ENCODE measurements at places on chromosomes 12 and 14. TPM values are rescaled to one million over a fixed set of nuclear protein-coding genes. Genes with fewer than 3 reads are reported as not detected.

USP44 gene
- 0.59 TPM for total RNA-seq

ZC2HC1C gene
- 1.4 TPM for total RNA-seq

CELA1 gene
- total RNA-seq = not detected

SALL2 gene
- total RNA-seq = 0.31 TPM

PMCH gene
- total RNA-seq = not detected

- no peak overlapping the region for H3K4me3 ChIP-seq
- H3K4me1 ChIP-seq = no peaks in the 10 kb centered on the region
- peaks cover 20% of the 10 kb centered on the region for H3K36me3 ChIP-seq
- no peak for DNase-seq
Measured at GRCh38 chr12:69309461-69309860, 38.7 kb upstream of the LYZ start.

GRCh38 chr12:104060791-104061190 is 3.5 kb upstream of the HCFC2 start:
- peaks cover 11% of the 10 kb centered on the region for H3K27me3 ChIP-seq
- H3K4me1 ChIP-seq = peaks cover 8% of the 10 kb centered on the region
- H3K4me3 ChIP-seq = no peak overlapping the region
- no peak overlapping the region for H3K27ac ChIP-seq

- H3K4me1 ChIP-seq = no peaks in the 10 kb centered on the region
- H3K27me3 ChIP-seq = peaks cover 8% of the 10 kb centered on the region
- DNase-seq = no peak
- H3K36me3 ChIP-seq = no peaks in the 10 kb centered on the region
- no peak overlapping the region for H3K27ac ChIP-seq
Measured at GRCh38 chr12:4422985-4423384, 22.6 kb downstream of the FGF6 start.

- H3K4me1 ChIP-seq = peaks cover 23% of the 10 kb centered on the region
- DNase-seq = no peak
- no peaks in the 10 kb centered on the region for H3K27me3 ChIP-seq
- H3K36me3 ChIP-seq = no peaks in the 10 kb centered on the region
- no peak overlapping the region for H3K4me3 ChIP-seq
Measured at GRCh38 chr12:13095266-13095995, 8.0 kb downstream of the GSG1 start.

GRCh38 chr12:104411826-104412641 is 44.7 kb upstream of the CHST11 start:
- H3K4me3 ChIP-seq = no peak overlapping the region
- peaks cover 13% of the 10 kb centered on the region for H3K4me1 ChIP-seq
- no peak overlapping the region for H3K27ac ChIP-seq
- DNase-seq = no peak
- H3K27me3 ChIP-seq = peaks cover 10% of the 10 kb centered on the region

GRCh38 chr12:64707926-64708325 is 51.3 kb downstream of the GNS start:
- H3K27ac ChIP-seq = no peak overlapping the region
- peaks cover 2% of the 10 kb centered on the region for H3K4me1 ChIP-seq
- H3K27me3 ChIP-seq = no peaks in the 10 kb centered on the region
- no peaks in the 10 kb centered on the region for H3K36me3 ChIP-seq
- DNase-seq = no peak

DNA sequence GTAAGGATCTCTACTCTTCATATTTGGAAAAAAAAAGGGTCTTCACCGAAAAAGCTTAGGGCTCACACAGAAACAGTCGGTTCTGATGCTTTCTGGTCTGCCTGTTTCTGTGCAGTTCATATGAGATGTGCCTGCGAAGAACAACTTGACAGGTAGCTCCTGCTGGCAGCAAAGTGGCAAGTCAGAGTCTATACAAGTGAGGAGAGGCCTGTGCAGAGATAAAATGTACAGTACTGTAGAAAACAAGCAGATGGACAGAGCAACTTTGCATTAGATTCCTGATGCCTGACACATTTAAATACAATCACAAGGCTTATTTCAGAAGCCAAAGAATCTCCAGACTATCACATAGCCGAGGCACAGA is 936.0 kb downstream of the DIO2 start:
- peaks cover 13% of the 10 kb centered on the region for H3K27me3 ChIP-seq
- peaks cover 4% of the 10 kb centered on the region for H3K36me3 ChIP-seq
- no peak overlapping the region for H3K4me3 ChIP-seq
- H3K27ac ChIP-seq = no peak overlapping the region
- no peak for DNase-seq

DNA sequence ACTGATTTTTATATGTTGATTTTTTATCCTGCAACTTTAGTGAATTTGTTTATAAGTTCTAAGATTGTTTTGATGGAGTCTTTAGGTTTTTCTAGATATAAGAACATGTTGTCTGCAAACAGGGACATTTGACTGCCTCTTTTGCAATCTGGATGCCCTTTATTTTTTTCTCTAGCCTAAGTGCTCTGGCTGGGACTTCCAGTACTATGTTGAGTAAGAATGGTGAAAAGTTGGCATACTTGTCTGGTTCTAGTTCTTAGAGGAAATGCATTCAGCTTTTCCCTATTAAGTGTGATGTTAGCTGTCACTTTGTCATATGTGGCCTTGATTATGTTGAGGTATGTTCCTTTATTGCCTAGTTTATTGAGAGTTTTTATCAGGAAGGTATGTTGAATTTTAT is 68.1 kb downstream of the ERC1 start:
- H3K27ac ChIP-seq = no peak overlapping the region
- no peak for DNase-seq
- H3K27me3 ChIP-seq = no peaks in the 10 kb centered on the region
- H3K4me1 ChIP-seq = peaks cover 23% of the 10 kb centered on the region
- peaks cover 35% of the 10 kb centered on the region for H3K36me3 ChIP-seq
- H3K4me3 ChIP-seq = no peak overlapping the region

DNA sequence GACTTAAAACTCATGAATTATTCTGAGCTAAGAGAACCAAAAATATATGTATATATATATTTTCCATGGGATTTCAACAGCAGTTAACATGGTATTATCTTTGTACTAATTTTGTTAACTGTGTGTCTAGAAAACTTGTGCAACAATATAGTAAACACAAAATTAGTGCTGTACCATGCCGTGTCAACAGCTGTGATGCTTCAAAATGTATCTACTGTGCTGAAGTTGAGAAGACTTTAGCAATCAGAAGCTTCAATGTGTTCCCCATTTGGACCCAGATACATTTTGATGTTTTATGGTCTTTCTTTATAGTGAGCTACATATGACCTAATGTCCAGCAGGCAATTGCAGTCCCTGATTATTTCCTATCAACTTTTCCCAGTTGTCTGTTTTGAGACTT is 405.7 kb downstream of the DIO2 start:
- no peak overlapping the region for H3K27ac ChIP-seq
- no peak for DNase-seq
- no peaks in the 10 kb centered on the region for H3K27me3 ChIP-seq
- H3K4me3 ChIP-seq = no peak overlapping the region
- no peaks in the 10 kb centered on the region for H3K36me3 ChIP-seq

GRCh38 chr14:98564006-98564405 is 708.0 kb downstream of the BCL11B start:
- DNase-seq = no peak
- H3K36me3 ChIP-seq = no peaks in the 10 kb centered on the region
- H3K27ac ChIP-seq = no peak overlapping the region
- H3K27me3 ChIP-seq = peaks cover 29% of the 10 kb centered on the region
- H3K4me1 ChIP-seq = no peaks in the 10 kb centered on the region

DNA sequence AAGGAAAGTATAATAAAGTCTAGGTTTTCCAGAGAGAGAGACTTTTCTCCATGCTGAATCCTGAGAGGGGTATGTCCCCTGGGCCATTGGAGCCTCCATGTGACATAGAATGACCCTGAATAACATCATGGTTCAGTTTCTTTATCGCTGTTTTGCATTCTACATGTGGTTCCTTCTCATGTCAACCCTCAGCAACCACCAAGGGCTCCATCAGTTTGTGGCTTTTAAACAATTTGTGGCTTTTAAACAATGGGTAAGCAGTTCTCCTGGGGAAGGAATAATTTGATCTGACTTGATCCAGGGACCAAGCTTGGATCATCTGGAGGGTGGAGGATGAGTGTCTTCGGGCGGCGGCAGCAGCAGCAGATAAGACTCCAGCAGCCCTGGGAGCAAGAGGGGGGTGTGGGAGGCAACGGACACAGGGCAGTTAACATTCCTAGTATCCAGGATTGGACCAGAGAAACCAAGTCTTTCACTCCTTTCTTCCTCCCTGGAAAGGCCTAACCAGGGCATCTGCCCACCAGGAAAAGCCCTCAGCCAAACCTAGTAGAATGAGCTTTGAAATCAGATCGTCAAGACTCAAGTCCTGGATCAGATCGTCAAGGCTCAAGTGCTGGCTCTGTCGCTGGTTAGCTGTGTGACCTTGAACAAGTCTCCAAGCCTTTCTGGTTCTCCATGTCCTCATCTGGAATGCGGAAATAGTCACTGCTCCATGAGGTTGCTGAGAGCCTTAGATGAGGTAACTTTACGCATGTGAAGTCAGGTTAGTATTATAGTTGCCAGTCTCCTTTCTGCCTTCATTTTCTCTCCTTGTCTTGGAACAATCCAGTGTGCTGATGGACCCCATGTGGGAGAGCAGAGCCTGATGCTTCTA is 27.8 kb upstream of the FAM222A start:
- no peak for DNase-seq
- H3K4me3 ChIP-seq = no peak overlapping the region
- H3K27ac ChIP-seq = no peak overlapping the region
- no peaks in the 10 kb centered on the region for H3K36me3 ChIP-seq
- no peaks in the 10 kb centered on the region for H3K4me1 ChIP-seq

GRCh38 chr12:11067514-11067913 is 5.4 kb upstream of the TAS2R46 start:
- H3K4me1 ChIP-seq = peaks cover 11% of the 10 kb centered on the region
- no peaks in the 10 kb centered on the region for H3K27me3 ChIP-seq
- no peak for DNase-seq

DNA sequence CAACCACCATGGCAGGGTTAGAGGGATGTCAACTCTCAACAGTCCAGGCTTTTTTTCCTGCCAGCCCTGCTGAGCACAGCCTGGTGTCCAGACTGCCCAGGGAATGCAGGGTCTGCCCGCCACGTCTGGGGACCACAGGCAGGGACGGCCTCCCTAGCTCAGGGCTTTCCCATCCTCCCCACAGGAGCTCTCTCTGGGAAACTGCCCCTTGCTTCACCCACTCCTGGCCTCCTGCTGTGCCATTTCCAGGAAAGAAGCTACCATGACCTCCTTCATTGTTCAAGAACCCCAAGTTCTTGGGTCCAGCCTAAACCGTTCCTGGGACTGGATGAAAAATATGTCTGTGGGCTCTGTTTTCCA is 4.8 kb downstream of the SCNN1A start:
- no peaks in the 10 kb centered on the region for H3K27me3 ChIP-seq
- H3K4me3 ChIP-seq = no peak overlapping the region
- peaks cover 34% of the 10 kb centered on the region for H3K4me1 ChIP-seq
- no peaks in the 10 kb centered on the region for H3K36me3 ChIP-seq
- no peak for DNase-seq

DNA sequence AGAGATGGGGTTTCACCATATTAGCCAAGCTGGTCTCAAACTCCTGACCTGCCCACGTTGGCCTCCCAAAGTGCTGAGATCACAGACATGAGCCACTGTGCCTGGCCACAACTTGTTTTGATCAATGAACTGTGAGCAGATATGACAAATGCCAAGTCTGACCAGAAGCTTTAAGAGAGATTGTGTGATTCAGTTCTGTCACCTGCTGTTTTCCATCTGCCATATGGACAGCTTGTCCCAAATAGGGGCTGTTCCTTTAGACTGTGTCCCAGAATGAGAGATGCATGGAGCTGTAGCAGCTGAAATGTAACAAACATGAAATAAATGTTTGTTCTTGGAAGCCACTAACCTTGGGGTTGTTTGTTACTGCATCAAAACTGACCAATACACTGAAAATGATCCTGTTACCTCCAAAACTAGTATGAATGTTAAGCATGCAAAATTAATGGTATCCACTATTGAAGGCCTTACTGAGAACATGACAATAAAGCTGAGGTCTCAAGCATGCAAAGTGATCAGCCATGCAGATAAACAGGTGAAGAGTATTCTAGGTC is 65.9 kb upstream of the MED13L start:
- H3K4me1 ChIP-seq = peaks cover 1% of the 10 kb centered on the region
- no peaks in the 10 kb centered on the region for H3K36me3 ChIP-seq
- peaks cover 8% of the 10 kb centered on the region for H3K27me3 ChIP-seq
- no peak overlapping the region for H3K27ac ChIP-seq
- no peak for DNase-seq
- no peak overlapping the region for H3K4me3 ChIP-seq

DNA sequence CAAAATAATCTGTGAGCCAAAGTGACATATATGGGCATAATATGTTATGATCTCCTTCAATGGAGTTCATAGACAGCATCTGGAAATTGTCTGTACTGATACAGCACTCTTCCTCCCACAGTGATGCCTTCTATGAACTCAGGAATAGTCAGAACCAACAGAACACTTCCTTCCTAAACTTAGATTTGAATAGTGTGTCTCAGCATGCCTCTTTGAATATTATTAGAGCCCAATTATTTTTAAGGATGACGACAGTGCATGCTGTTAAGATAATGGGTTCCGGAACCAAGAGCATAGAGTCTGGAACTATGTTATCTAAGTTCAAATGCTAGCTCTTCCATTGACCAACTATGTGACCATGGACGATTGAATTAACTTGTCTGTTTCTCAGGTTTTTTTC is 386.6 kb upstream of the PRICKLE1 start:
- H3K4me3 ChIP-seq = no peak overlapping the region
- no peaks in the 10 kb centered on the region for H3K27me3 ChIP-seq
- H3K36me3 ChIP-seq = no peaks in the 10 kb centered on the region
- H3K4me1 ChIP-seq = no peaks in the 10 kb centered on the region

DNA sequence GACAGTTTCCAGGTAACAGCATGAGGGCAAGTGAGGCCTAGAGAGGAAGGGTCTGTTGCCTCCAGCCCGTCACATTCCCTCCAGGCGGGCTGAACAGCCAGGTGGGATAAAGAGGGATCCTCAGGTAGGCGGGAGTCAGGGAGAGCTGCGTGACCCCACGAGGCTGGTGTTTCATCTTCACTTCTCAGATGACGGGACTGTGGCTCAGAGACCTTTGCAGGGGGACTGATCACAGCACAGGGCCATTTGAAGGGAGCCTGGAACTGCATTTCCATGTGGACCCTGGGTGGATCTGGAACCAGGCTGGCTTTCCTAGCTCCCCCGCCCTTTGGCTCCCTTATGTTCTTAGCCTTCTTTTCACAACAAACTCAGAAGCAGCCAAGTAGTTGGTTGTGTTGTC is 37.4 kb downstream of the SH2B3 start:
- H3K4me3 ChIP-seq = peak overlapping the region; percentile 55
- peaks cover 3% of the 10 kb centered on the region for H3K36me3 ChIP-seq
- peaks cover 68% of the 10 kb centered on the region for H3K4me1 ChIP-seq
- peak overlapping the region; percentile 60 for H3K27ac ChIP-seq

GRCh38 chr14:72416892-72417291 is 477.0 kb downstream of the DPF3 start:
- DNase-seq = no peak
- peaks cover 7% of the 10 kb centered on the region for H3K27me3 ChIP-seq
- H3K36me3 ChIP-seq = no peaks in the 10 kb centered on the region
- no peak overlapping the region for H3K4me3 ChIP-seq

DNA sequence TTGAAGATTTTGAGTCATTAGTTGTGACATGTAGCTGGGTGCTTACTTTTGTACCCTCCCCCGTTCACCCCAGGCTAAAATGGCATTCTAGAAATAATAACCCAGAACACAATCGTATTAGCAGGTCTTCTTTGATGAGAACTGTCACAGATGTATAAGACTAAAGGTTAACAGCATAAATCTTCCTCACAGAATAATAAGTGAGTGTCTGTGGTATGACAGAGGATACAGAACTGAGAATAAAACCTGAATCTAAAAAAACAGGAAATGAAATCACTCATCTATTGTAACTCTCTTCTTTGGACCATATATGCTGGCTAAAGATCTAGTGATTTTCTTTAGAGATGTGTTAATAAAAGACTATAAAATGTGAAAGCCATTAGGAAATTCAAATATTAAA is 746.6 kb downstream of the LRFN5 start:
- no peaks in the 10 kb centered on the region for H3K27me3 ChIP-seq
- no peak overlapping the region for H3K4me3 ChIP-seq
- H3K36me3 ChIP-seq = peaks cover 4% of the 10 kb centered on the region
- H3K27ac ChIP-seq = no peak overlapping the region
